ENCODE measurements at places on chromosomes 5 and 9.

DNA sequence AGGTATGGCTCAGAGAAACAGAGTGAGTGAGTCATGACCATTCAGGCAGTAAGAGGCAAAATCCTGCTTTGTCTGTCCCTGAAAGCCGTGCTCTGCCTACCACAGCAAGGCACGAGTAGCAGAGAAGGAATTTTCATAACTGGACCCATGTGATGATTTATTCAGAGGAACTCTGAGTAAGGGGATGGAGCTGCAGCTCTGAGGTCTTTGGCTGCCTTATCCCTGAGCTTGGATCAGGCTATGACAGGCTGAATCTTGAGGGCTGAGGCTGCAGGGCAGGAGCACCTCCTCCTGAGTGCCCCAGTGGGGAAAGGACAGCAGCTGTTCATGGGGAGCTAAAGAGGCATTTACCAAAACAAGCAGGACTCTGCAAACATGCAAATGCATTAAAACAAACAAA lies 183.4 kb downstream of the PAPPA start:
- no peak for DNase-seq

GRCh38 chr9:136711751-136712689 lies at the start of gene DIPK1B:
Gene DIPK1B (plus strand): TSS chr9:136712572. CDS start chr9:136712666, 94 bp downstream.
- DNase-seq = no peak

GRCh38 chr5:133292300-133292699 lies 240.5 kb downstream of the HSPA4 start:
- DNase-seq = no peak

DNA sequence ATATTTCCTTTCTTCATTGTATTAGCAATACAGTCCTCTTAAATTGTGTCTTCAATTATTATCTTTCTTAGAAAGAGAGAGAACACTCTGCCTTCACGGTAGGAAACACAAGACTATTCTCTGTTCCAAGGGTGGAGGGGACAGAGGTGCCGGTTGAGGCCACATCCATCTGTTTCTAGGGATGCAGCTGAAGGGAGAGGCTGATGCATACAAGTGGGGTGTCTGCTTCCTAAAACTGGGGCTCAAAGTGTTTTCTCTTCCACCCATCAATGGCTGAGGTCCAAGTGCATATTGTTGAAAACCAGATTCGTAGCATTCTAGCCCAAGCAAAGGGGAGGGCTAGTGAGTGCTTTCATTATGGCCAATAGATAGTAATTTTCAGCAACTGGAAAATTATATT lies 9.5 kb downstream of the IRX2 start:
- no peak for DNase-seq

DNA sequence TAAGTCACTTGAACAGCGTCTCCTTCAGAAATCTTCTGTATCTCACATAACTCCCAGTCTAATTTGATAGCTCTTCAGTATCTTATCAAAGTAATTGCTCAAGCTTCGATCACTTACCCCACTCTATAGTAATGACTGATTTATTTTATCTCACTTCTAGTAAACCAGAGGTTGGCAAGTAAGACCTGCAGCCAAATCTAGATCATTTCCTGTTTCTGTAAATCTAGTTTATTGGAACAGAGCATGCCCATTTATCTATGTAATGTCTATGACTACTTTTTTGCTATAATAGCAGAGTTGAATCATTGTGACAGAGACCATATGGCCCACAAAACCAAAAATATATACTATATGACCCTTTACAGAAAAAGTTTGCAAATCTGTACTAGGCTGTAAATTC lies 40.1 kb downstream of the TSSK1B start:
- no peak for DNase-seq

DNA sequence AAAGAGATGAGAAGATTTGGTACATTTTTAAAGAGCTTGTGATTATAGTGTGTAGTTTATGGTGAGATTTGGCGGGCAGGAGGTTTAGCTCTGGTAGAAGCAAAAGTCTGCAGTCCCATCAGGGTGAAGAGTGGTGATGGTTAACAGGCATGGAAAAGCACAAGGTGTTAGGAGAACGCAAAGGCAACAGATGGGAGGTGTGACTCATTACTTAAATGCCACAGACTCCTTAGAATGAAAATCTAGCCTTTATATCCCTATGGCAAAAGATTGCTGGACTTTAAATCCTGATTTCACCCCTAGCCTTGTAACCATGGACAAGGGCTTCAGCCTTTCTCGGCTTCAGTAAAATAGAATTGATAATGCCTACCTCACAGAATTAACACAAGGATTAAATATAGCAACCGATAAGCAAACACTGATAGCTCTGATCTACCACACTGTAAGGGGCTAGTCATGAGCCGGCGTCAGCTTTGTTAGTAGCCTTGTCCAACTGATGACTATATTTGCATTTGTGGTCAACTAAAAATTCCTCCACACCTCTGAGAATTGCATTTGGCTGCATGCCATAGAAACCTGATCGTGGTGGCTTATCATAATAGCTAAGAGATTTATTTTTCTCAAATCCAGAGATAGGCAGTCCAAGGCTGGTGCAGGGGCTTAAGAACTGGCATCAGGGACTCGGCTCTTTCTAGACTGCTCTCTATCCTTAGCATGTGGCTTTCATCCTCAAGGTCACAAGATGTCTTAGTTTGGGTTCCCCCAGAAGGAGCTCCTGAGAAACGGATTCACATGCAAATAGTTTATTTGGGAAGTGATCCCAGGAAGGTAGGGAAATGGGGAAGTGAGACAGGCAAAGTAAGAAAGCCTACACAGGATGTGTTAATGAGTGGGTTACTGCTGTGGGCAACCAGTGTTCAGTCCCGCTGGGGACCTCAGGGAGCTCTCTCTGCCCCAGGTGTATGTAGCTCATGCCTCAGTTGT lies 19.6 kb downstream of the MFAP3 start:
- DNase-seq = no peak

DNA sequence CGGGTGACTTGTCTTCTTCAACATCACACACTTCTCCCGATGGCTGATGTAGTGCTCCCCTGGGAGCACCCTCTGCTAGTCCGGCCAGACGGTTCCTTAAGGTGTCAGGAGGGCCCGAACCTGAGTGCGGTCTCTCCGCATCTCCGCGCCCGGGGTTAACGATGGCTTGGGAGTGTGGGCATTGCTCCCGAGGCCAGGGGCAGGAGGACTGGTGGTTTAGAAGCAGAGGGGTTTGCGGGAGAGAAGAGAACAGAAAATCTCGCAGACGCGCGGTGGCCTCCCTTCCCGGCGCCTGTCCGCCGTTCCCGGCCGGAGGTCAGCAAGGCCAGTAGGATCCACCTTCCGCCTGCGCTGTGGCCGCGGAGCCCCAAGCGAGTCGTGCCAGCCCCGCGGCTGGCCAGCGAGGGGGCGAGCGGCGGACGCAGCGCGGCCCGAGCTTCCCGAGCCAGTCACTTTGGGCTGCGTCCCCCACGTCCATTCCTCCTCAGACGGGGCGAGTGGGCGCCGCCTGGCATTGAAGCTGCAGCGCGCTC lies 700 bp downstream of the CDO1 start:
- DNase-seq = no peak

GRCh38 chr9:107948601-107949000 lies 459.0 kb upstream of the KLF4 start:
- no peak for DNase-seq

- no peak for DNase-seq
Observed at GRCh38 chr5:8048920-8049319, 180.0 kb downstream of the MTRR start.

DNA sequence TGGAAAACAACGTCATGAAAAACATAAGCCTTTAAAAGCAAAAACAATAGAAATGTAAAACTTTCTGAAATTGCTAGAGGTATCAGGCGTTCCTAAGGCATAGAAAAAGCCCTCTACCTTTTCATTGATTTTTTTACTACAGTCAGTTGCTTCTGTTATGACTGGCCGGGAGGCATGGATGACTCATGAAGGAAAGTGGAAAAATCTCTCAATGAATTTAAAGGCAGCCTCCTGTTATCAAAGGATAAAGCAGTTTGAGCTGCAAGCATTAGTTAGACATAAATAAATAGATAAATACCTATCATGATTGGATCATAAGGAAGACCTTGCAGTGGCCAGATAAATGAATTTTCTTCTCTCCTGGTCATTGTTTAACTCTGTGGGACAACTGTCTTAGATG lies 281.6 kb downstream of the MAST4 start:
- no peak for DNase-seq

DNA sequence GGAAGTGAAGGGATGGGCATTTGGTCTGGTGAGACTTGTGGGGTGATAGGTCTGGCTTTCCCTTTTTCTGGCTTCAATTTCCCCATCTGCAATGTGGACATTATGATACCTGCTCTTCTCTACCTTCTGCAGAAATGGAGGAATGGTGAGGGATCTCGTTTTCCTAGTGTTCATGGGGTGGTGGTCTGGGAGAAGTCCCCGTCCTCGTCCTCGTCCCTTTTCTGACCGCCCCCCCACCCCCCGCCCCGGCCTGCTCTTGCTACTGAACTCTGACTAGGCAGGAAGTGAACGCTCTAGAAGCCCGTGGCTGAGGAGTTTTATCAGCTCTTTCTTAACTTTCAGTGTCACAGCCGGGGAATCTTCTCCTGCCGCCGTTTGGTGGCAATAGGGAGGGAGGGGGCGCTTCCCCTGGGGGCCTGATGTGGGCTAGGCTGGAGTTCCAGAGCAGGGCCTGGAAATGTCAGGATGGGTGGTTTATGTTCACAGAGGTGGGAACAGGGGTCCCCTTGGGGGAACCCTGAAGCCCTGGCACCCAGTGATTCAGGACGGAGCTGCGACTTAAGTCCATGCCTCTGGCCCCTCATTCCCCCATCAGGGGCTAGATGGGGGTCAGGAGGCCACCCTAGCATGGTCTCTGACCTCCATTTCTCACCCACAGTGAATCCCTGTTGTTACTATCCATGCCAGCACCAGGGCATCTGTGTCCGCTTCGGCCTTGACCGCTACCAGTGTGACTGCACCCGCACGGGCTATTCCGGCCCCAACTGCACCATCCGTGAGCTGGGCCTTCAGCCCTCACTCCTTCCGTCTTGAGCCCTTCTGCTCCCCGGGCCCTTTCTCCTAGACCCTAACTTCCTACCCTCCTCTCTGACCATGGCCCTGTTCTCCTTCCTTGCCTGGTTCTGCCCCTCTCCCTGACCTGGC lies 6.7 kb downstream of the PTGS1 start:
- no peak for DNase-seq

- DNase-seq = no peak
Observed at GRCh38 chr5:53987101-53987500, 323.3 kb downstream of the ARL15 start.

DNA sequence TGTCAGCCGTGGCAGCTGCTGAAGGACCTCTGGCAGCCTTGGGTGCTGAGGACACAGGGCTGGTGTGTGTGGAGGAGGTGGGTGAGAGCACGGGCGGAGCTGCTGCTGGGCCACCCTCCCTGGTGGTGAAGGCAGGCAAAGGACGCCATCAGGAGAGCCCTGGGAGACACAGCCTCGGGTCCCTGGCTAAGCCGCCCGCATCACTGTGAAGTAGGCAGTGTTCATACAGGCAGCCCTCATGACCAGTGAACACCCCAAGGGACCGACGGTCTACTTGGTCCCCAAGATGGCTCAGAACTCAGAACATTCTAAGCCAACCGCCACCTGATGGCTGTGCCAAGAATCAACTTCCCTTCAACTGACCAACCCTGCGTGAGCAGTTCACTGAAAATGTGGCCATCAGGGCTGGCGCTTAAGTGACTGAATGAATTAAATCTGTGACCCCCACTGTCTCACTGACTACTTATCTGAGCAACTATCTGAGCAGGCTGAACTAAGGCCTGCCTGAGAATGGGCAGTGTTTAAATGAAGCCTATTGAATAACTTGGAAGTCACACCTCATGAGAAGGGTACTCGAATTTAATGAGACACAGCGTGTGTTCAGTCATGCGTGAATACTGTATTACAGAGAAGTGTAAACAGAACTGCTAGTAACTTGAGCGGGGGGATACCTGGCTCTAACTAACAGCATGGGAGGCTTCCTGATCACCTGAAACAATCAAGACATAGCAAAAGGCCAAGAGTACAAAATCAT lies 54.7 kb upstream of the SIMC1 start:
- DNase-seq = no peak

DNA sequence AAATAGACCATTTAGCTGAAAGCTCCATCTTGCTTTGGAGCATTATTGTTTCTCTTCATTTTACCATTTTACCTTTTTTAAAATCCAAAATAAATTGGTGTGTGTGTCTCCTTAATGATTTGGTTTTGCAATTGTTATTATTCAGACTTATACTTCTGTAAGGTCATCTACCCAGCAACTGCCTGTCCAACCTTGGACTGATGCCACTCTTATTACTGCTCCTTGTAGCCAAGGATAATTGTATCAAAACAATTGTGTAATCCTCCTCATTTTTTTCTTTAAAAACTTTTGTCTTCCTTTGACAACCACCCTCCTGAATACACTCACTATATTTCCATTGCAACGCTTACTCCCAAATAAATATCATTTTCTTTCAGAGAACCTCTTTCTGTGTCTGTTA lies 30.3 kb upstream of the HMGCR start:
- DNase-seq = no peak

DNA sequence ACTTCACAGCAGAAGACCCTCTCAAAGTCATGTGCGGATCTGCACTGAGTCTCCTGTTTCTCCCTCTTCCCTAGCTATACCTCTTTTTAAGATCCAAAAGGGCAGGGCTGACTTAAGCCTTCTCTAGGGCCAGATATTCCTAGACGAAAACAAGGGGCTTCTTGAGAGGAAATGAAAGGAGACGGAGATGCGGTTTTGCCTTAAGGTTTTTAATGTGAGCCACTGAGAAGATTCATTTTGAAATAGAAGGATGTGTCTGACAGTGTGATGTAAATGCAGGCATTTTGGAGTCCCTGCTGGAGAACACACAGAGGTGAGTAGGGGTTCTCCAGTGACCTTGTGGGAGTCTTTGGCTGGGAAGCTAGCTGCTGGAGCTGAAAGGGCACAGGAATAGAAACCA lies 15.6 kb upstream of the IL12B start:
- no peak for DNase-seq

DNA sequence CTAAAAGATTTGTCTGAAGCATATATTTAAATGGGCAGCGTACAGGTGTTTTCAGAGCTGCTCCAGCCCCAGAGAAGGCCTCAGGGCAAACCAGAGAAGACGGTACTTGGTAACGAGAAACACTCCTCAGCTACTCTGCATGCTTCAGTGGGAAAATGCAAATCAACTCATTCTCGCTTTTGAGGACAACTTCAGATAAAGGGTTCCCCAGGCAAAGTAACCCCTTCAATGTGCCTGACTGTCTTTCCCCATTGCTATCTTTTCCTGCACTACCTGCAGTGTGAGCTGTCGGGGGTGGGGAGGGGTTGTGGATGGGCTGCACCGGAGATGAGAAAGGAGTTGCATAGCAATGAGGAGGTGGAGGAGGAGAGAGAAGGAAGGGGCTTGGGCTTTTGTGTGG lies 339.7 kb upstream of the CLINT1 start:
- DNase-seq = no peak

- DNase-seq = no peak
Observed at GRCh38 chr9:33186457-33187168, 19.5 kb upstream of the B4GALT1 start.

Data from T-helper 2 cell (primary cell).